Stimulated activated CD8-positive, alpha-beta memory T cell treated with anti-CD3 and anti-CD28 coated beads, Interleukin-4, amount 100 ng/mL, for 1 hour (primary cell): ENCODE measurements at places on chromosomes 3 and 15.

DNA sequence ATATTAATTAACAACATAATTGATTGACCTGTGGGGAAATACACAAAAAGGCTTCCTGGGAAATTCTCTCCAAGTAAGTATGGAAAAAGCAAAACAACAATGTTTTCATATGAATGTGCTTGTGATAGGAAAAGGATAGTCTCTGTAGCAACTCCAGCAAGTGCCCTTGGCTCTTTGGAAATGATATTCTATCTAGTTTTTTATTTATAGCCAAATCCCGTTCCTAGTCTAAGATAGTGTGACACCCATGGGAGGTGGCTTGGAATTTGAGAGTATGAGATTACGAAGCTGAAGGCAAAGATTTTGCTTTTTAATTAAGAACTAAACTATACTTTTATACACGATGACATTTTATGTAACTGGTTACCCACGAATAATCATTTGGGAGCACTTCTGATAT lies 119.9 kb downstream of the PDZRN3 start:
- no peak for DNase-seq

DNA sequence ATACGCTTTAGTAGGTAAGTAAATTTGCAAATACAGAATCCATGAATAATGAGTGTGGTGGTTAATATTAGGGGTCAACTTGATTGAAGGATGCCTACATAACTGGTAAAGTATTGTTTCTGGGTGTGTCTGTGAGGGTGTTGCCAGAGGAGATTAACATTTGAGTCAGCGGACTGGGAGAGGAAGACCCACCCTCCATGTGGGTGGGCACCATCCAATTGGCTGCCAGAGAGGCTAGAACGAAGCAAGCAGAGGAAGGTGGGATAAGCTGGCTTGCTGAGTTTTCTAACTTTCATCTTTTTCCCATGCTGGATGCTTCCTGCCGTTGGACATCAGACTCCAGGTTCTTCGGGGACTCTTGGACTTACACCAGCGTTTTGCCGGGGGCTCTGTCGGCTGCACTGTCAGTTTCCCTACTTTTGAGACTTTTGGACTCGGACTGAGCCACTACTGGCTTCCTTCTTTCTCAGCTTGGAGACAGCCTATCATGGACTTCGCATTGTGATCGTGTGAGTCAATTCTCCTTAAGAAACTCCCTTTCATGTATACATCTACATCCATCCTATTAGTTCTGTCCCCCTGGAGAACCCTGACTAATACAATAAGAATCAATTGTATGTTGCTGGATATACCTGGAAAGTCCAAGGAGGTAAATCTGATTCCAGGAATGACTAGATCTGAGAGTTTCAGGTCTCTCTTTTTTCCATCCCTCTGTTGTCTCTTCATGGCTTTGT lies 25.8 kb upstream of the NEDD4 start:
- no peak for DNase-seq

DNA sequence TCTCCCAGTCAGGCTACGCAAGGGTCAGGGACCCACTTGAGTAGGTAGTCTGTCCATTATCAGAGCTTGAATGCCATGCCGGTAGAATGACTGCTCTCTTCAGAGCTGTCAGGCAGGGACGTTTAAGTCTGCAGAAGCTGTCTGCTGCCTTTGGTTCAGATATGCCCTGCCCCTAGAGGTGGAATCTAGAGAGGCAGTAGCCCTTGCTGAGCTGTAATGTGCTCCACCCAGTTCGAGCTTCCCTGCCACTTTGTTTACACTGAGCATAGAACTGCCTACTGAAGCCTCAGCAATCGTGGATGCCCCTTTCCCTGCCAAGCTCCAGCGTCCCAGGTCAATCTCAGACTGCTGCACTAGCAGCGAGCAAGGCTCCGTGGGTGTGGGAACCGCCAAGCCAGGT lies 57.5 kb upstream of the SETMAR start:
- DNase-seq: no peak

DNA sequence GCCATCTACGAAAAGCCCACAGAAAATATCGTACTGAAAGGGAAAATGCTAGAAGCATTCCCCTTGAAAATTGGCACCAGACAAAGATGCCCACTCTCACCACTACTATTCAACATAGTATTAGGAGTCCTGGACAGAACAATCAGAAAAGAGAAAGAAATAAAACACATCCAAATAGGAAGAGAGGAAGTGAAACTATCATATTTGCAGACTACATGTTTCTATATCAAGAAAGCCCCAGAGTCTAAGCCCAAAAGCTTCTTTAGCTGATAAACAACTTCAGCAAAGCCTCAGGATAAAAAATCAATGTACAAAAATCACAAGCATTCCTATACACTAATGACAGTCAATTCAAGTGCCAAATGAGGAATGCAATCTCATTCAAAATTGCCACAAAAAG lies 15.6 kb downstream of the OR5K3 start:
- DNase-seq: no peak

- no peak for DNase-seq
These were observed 48.3 kb downstream of the SERP1 start for GRCh38 chr3:150497956-150498355.

- DNase-seq: no peak
These were observed at the start of gene SLC22A14 for GRCh38 chr3:38281895-38282686. Gene SLC22A14 (plus strand): TSS chr3:38282294. CDS start chr3:38306027, 23,733 bp downstream.
